Mucosa of gallbladder (tissue), 1 donor: ENCODE measurements at places on chromosomes 7 and 10. TPM values are rescaled to one million over a fixed set of nuclear protein-coding genes. Genes with fewer than 3 reads are reported as not detected.

- no peak for DNase-seq
Observed at GRCh38 chr10:50579491-50580261, 44.1 kb downstream of the SGMS1 start.

DNA sequence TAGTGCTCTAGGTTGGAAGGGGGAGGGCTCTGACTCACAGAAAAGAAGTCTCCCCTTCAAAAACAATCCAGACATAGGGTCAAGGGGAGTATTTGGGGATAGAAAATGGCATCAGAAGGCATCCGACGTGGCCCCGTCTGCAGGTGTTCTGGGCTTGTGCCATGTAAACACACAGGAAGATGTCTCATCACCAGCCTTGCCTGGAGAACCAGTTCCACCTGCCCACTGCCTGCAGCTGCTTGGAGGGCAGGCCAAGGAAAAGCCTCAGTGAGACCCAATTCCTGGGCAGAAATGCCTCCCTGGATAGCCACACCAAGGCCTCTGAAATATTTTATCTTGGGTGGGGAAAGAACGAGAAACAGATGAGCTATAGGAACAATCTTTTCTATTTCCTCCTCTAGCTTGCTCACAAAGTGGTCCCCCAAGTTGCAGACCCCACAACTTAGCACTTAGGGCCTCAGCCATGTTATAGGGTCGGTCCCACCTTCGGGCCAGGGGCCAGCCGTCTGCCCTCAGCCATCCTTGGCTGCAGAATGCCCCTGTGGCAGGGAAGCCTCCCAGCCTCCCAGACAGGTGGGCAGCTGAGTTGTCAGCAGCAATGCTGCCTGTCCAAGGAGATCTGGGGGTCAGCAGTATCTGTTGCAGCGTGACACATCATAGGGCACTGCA, 54.3 kb upstream of the ECHDC3 start:
- peak; percentile 38 for DNase-seq

DNA sequence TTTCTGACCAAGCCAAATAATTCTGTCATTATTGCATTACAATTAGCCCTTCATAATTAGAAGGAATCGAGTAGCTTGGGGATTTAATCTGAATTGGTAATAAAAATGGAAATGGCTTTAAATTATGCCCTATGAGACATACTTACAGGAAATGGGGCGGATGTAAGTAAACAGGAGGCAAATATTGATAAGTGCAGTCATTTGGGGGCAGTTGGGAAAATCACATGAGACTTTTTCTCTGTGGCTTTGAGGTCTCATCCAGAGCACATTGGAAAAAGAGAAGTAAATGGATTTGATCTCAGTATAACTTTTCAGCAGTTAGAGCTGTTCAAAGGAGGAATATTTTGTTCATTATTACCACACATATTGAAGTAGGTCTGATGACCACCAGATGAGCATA, 307.8 kb upstream of the POM121L12 start:
- DNase-seq = no peak

DNA sequence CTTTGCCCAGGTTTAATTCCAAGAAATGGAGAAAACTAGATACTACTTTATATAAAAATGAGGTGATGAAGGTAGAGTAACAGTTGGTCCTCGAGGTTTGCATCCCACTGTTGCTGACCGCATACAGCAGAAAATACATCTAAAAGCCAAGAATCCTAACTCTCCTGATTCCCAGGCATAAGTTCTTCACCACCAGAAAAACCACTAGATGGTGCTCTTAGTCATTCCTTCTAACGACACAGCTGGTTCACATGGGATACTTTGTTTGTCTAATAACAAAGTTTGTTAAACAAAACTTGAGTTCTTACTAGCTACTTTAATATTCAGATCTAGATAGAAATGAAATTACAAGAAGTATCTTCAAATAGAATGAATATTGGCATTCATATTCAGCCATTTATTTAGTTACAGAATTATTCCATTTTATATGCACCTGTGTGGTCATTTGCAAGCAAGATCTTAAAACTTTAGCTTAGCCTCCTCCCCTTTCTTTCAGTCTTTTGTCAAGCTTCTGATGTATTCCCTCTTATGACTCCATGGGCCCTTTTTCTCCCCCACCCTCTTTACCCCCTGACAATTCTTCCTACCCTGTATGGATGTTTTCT, 54.1 kb upstream of the CYP26C1 start:
- no peak for DNase-seq

TMEM229A gene
- 0.66 TPM for total RNA-seq

- DNase-seq = peak; percentile 56
Observed at GRCh38 chr10:69413221-69413865, 3.4 kb downstream of the TACR2 start.

GRCh38 chr7:1665549-1666316, 4.3 kb upstream of the ELFN1 start:
- DNase-seq = no peak

GSTO2 gene
- 17.2 TPM for total RNA-seq

DNA sequence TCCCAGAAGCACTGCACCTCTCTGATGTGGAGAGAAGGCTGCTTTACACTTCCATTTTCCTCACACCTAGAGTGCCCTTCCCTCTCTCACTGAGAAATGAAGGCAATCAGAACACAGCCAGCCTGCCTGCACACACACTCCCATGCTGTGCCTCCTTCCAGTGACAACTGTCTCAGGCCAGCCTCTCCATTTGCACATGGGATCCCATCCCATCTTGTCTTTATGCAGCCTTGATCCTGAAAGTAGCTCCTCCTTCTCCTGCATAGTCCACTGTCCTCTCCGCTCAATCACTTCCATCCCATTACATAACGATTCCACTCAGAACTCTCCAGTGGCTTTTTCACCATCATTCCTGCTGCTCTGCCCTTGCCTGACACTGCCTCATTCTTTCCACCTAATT, 203.7 kb upstream of the STK17A start:
- DNase-seq = no peak

CPA2 gene
- 3.3 TPM for total RNA-seq

TUBB8 gene
- total RNA-seq = not detected

GDF2 gene
- not detected for total RNA-seq

HTR7 gene
- 1.2 TPM for total RNA-seq

CLRN3 gene
- 40.8 TPM for total RNA-seq

DNA sequence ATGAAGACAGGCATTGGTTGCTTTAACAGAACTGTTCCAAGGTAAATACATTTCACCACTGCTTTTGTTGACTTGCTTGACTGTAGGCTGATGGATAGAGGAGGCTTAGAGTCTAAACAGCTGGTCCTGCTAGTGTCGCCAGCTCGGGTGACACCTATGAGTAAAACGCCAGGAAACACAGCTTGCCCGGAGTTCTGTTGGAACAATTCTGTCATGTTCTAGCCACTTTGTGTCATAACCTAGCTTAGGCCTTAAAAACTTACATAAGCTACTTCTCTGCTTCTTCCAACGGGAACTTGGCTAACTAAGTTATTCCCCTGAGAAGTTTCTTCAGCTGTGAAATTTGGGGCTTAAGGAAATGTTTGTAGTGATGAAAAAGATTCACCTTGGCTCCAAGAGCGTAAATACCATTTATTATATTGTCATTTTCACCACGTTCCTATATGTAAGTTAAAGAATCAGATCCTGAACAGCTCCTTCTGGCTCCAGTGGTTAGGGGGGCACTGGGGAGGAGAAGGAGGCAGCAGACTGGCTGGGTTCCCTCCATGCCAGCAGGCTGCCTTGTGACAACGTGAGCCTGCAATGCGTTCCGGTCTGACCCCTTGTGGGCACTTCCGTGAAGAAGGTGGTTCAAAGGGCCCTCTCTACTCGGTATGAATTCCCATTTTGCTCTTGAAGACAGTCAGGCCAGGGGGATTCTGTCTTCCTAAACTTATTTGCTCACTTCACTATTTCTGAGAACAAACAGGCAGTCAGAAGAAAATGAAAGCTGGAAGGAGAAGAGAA, 253.2 kb downstream of the BMPER start:
- DNase-seq = no peak

DNA sequence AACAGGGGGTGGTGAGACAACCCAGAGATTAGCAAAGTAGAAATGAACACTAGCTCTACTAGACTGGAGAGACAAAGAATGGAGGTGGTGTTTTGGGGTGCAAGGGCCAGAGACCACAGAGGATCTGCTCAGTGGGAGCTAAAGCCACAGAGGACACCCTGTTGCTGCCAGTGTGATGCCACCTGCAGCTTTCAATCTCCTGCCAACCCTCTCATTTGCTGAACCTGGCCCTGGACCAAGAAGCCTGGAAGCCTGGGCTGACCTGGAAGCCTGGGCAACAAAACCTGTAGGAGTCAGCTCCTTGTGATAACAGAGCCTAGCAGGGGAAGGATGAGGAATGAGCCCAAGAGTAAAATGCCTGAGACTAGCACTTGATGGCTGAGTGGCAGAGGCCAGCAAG, 81.1 kb upstream of the ADO start:
- DNase-seq = no peak
